Occipital lobe (tissue), 3 donors: ENCODE measurements at places on chromosomes 12 and 14.

DNA sequence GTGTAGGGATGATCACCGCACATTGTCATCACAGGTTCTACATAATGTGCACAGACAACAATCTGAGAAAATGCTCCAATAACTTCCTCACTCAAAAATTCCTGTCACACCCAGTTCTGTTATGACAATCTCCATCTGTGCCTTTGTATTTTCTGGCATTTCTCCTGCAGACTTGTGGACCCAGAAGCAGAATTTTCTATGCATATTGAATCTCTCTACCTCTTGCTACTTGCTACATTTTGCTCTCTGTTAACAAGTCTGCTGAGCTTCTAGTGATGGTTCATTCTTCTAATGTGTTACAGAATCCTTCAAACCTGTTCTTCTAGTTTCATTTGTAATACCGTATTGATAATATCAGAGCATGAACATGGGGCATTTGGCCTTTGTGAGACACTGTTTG lies 127.8 kb upstream of the PTPRQ start:
- DNase-seq, result no peak

- no peak for DNase-seq
Measured at GRCh38 chr12:43501703-43502102, 50.3 kb downstream of the ADAMTS20 start.

- no peak for DNase-seq
Measured at GRCh38 chr12:67633708-67634107, 14.8 kb upstream of the DYRK2 start.

- no peak for DNase-seq
Measured at GRCh38 chr14:47346849-47347248, 328.6 kb downstream of the MDGA2 start.

DNA sequence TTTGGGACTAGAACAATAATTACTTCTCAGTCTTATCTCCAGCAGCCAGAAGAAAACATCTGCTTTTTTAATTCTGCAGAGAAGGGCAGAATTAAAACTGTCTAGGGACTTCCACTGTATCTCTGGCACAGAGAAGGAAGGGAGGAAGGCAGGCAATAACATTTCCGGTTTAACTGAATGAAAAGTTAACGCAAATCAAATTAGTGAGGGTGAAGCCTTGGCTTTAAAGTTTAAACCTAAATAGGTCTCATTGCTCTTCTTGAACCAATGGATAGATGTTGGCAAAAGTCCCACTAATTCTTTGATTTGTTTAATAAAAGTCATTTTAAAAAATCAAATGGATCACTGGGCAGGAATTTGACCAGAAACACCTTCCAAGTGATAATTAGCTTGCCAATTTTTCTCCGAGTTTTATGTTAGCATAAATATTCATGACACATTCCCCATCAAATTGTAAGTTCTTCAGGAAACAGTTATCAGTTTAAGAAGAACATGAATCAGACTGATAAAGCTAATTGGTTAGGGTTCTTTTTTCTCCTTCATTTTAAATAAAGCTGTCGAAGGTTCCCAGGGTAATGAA lies 181.9 kb downstream of the SLC15A5 start:
- DNase-seq, result no peak

DNA sequence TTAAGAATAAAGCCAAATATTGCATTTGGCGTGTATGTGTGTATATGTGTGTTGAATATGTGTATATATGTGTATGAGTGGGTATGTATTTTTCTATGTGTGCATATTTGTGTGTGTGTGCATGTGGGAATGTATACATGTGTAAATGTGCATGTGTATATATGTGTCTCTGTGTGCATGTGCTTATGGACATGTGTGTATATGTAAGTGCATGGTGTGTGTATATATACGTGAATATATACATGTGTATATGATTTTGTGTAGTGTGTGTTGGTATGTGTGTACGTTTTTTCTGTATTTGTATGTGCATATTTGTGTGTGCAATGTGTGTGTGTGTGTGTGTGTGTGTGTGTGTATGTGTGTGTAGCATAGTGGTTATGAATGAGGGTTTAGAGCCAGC lies 1021.0 kb downstream of the AACS start:
- no peak for DNase-seq

- DNase-seq, result no peak
Measured at GRCh38 chr14:32022525-32022924, 54.6 kb upstream of the ARHGAP5 start.

DNA sequence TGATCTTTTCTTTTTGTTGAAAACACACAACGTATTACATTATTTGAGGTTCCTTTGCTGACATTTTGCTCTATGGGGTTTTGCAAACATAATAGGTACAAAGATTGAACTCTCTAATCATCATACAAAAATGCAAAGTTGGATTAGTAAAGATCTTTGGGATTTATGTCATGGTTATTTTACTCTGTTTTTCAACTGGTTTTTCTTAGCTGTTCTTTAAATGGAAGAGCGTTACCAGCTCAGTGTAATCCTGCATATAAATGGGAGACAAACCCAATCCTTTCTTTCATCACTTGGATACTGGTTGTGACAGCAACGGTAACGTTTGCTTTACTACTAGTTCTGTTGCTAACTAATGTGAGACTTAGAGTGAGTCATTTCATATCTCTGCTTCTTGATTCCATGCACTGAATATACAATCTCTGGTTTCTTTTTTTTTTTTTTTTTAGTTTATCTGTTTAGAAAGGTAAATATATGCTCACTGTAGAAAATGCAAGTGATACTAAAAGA lies 104.9 kb upstream of the NOVA1 start:
- no peak for DNase-seq

DNA sequence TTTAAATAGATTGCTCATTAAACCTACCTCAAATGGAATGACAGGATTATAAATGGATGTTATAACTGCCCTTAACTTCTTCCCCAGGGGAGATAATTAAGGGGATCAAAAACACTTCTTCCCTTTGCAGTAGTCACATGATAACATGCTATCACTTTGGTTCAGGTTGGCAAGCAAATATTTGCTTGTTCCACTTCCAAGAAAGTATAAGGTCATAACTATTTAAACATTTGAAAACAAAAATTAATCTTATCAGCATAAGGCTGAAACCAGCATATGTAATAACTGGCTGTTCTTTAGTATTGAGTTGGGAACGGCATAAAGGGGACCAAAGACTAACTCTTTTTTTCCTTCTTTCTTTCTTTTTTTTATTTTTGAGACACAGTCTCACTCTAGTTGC lies 2.4 kb upstream of the LYZ start:
- DNase-seq, result no peak

DNA sequence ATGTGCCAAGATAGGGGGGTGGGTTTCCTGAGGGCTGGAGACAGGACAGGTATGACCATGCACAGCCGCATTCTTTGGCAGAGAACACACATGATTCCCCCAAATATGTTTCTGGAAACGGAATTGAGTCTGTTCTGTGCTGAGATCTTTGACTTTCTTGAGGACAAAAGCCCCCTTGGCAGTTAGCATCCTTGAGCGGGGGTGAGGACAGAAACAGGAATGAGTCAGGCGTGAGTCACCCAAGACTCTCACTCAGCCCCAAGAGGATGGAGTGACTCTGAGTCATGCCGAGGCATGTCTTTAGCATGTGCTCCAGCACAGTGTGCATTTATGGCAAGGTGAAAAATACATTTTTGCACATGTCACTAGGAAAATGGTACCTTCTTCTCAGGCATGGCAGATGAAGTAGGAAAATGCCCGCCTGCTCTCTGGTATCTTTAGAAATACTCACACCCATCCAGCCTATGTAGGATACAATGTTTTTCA lies 52.1 kb downstream of the DAD1 start:
- DNase-seq, result peak; percentile 60

- DNase-seq, result no peak
Measured at GRCh38 chr14:98984719-98985041, 287.3 kb downstream of the BCL11B start.

DNA sequence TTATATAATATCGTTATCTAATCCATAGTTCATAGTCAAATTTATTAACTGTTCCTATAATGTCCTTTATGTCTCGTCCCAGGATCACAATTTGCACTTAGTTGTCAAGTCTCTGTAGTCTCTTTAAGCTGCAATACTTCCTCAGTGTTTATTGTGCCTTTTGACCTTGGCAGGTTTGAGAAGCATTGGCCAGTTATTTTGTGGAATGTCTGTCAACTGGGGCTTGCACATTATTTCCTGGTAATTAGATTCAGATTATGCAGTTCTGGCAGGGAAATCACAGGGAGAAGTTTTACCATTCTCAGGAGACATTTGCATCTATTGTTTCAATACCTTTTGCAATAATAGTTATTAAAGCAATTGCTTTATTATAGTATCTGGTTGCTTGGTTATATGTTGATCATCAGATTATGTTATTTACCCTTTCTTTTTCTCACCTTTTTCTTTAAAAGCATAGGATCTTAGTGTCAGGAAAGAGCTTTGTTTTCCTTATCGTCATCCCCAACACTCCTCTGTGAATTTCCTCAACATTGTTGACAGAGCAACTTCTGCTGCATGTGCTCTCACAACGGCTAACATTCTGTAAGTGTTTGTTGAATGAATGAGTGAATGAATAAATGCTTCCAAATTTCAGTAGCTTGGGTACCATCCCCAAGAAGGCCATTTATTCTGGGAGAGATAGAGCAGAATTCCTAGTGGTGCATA lies 3.7 kb upstream of the ART4 start:
- DNase-seq, result no peak

DNA sequence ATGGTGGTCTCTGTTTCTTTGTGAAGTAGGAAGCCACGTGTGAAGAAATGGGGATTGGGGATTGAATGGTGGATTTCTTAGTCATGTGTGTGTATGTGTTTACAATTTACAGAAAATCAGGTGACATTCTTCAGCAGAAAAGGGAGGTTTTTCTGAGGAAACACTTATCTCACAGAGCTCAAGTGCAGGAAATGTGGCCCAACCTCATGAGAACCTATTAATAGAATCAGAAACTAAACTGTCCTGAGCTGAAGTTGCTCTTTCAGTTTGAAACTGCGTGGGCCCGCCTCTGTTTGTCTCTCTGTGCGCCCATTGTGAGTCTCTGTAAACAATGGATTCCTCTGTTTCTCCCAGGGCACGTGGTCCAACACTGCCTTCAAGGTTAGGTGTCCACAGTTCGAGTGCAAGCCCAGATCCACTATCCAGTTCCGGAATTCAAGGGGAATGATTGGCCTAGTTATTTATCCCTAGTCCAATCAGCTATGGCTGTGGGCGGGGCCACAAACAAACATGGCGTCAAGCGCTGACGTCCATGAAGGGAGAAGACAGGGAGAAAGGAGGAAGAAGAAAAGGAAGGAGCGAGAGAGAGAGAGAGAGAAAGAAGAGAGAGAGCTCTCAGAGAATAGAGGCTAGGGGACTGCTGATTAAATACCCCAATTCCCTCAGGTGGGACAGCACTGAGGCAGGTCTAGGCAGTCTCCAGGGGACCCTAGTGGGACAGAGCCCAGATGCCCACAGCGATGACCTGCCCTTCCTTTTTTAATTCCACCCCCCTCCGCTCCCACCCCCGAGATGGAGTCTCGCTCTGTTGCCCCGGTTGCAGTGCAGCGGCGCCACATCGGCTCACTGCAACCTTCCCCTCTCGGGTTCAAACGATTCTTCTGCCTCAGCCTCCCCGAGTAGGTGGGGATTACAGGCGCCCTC lies 31.4 kb upstream of the C12orf76 start:
- peak; percentile 79 for DNase-seq

DNA sequence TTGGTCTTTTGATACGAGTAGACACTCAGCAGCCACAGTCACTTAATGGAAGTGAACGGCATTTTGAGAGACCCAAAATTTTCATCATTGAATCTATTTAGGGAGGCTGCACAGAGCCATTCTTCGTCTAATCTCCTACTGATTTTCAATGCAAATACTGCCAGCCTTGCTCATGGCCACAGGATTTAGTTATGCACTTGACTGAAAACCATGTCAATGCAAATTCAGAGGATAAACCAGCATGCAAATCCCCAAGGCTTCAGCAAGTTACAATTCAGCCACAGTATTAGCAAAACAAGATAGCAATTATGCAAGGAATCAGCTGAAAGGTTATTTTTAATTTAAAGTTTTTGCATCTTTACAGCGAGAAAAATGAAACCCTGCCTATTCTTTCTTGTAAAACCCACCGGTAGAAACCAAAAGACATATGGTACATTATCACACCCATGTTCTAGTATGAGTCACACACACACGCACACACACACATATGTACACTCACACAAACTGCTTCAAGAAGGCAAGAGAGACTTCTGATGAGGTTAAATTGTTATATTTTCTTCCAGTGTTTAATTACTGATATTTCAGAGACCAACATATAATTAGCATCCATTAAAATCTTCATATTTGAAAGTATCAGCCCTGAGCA lies 985.3 kb upstream of the FLRT2 start:
- no peak for DNase-seq

GRCh38 chr12:72448805-72449204 lies 176.6 kb downstream of the TRHDE start:
- no peak for DNase-seq

DNA sequence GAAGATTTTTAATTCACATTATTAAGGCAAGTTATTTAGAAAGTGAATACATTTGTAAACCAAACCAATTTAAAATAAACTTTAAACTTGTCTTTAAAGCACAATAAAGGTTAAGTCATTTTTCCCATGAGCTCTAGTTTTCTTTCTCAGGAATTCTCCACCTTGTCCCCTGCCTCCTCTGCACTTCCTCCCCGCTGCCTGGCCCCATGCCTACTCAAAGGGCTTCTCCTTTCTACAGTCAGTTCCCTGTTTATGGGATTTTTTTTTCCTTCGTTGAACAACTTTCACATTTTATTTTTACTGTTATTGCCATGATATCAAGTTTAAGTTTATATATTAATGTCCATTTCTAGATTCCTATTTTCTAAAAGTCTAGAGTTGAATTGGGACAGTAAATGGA lies 223.0 kb downstream of the SLC25A21 start:
- DNase-seq, result no peak
